ENCODE measurements at places on chromosomes 2 and 18. TPM values are rescaled to one million over a fixed set of nuclear protein-coding genes. Genes with fewer than 3 reads are reported as not detected.

- no peak for DNase-seq
Measured at GRCh38 chr2:41970988-41971660, 76.7 kb upstream of the PKDCC start.

GRCh38 chr2:150482667-150483400 is 4.6 kb downstream of the RND3 start:
- no peak for DNase-seq

DNA sequence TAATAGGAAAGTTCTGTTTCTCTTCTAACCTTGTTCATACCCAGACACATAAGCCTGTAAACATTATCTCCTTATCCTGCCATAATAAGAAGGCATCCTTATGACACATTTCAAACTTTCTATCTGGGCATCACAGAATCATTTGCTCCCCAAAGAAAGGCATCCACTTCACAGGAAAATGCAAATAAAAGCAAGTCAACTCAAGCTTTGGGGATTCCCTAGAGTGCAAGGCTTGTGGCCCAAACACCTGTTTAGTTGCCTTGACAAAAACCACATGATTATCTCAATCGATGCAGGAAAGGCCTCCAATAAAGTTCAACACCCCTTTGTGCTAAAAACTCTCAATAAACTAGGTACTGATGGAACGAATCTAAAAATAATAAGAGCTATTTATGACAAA is 195.7 kb upstream of the GALNT5 start:
- no peak for DNase-seq

ALPP gene
- not detected for total RNA-seq

DNA sequence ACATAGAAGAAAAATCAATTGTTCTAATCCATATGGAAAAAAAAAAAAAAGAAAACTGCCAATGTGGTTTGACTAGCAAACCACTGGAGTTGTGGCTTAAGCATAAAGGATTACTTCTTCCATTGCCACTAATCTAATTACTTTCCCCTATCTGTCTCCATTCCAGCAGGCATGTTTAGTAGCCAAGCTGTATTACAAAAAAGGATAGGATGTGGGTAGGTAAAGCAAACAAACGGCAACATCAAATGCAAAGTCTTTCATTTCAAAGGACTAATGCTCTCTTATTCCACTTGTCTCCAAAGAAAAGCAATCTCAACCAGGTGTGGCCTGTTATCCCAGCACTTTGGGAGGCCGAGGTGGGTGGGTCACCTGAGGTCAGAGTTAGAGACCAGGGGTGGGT is 36.5 kb downstream of the SLC8A1 start:
- no peak for DNase-seq

DNA sequence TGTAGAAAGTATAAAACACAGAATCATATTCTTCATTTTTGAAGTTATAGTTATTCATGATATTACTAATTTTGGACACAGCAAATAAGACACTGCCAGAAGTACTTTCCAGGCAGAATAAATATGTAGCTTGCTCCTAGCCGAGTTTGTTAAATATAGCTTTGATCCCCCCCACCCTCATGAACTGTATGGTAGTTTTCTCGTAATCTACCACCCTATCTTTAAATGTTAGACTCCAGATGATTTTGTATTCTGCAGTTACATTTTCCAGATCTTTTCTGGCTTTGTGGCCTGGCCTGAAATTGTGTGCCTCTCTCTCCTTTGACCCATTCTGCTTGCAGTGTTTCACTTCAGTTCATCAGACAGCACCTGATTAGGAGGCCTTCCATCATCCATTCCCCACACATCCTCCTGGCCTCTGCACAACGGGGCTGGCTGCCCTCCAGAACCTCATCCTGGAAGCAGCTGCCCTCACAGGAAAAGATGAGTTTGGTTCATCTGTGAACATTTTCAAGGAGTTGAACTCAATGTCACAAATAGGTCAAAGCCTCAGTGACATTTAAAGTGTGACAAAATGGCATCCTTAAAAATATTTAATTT is 4.7 kb upstream of the KCNJ3 start:
- DNase-seq: peak; percentile 61

- no peak for DNase-seq
Measured at GRCh38 chr2:23456881-23457760, 72.1 kb downstream of the KLHL29 start.

- no peak for DNase-seq
Measured at GRCh38 chr18:3384664-3385563, 65.1 kb upstream of the TGIF1 start.

- no peak for DNase-seq
Measured at GRCh38 chr2:106314444-106314843, 120.3 kb upstream of the UXS1 start.

DNA sequence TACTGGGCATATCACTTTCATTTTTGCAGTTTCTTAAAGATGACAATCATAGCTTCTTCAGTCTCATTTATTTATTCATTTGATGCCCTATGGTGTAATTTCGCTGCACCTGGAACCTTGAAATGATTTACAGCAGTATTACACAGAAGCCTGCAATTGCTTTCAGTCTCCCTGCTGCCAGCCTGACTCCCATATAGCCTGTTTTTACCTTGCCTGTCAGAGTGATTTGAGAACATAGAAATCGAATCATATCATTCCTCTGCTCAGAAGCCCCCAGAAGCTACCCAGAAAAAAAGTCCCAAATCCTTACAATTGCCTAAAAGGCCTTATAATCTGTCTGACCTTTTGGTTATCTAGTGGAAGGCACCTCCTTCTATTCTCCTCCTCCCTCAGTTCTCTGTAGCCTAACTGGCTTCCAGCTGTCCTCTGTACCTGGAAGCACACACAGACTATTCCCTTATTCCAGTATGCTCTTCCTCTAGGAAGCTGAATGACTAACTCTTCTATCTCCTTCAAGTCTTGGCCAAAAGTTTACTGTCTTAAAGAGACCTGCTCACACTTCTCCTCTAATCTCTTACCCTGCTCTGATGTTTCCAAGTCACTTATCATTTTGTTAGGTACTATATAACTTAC is 12.6 kb downstream of the SCN3A start:
- DNase-seq: no peak

DNAH6 gene
- total RNA-seq: 0.78 TPM

DNA sequence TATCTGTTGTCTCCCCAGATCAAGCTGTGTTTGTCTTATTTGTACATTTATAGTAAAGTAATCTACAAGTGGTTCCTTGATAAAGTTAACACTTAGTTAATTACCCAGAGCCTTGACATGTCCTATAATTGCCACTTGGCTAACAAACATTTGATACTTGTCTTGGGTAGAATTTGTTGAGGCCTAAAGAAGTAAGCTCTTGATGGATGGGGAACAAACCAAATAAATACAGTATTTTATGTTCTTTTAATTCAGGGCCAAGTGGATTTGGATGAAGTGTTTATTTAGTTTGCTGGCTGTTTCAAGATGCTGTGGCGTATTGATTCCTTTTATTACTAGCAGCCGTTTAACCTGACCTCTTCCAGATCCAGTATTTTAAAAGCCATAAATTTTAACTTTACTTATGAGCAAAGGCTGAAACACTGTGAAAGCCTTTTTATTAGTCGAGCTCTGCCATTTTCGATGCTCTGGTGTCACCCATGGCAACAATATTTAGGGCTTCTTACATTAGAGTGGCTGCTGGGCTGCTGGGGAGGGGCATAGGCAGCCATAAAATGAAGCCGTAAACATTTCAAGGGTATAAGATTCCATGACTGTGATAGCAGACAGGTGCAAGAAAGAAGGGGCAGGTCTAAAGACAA is 401.6 kb upstream of the NRP2 start:
- no peak for DNase-seq

- peak; percentile 48 for DNase-seq
Measured at GRCh38 chr2:127811397-127812321, 688 bp upstream of the WDR33 start.

GRCh38 chr18:56351911-56352500 is 286.4 kb downstream of the TXNL1 start:
- DNase-seq: no peak

DNA sequence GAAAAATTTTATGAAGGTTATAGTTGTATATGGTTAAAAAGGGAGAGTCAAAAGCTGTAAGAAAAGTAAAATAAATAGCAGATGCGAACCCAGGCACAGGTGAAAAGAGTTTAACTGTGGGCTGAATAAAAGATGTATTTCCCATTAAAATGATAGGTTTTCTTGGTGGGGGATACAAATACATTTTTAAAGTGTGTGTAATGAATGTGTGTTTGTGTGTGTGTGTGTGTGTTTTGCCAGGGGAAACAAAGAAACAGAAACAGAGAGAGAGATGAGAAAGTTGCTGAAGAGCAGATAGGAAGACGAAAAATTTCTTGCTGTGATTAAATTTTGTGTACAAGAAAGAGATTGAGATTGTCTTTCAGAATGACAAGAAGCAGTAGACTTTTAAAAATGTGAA is 12.1 kb downstream of the TFPI start:
- no peak for DNase-seq

DNA sequence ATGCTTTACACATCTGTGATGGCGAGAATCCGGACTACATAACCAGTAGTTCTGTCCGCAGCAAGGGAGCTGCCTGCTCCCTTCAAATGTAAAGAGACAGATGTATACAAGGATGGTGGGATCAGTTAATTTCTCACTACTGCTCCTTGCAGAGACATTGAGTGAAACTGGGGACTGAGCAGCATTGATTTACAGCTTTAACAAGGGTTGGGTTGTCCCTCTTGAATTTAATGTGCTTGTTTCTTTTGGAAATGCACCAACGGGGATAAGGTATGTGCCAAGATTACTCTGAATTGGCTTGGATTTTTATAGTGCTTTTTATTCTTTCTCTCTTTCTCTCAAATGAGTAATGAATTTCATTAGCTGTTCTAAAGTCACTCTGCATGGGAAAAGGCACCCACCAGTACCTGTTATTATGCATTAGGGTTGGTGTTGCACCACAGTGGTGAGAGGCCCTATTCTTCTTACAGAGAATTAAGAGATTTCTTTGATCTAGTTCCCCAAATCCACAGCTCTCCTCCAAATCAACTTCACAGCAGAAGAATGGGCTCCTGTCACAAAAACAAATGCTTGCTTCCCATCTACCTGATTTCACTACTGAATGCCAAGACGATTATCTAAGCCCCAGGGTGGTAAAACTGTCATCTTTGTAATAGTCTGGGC is 107.6 kb downstream of the DOCK10 start:
- DNase-seq: no peak

- no peak for DNase-seq
Measured at GRCh38 chr2:25570161-25570845, 103.1 kb downstream of the DTNB start.

KDSR gene
- 74.3 TPM for total RNA-seq

ST8SIA3 gene
- total RNA-seq: not detected

DNA sequence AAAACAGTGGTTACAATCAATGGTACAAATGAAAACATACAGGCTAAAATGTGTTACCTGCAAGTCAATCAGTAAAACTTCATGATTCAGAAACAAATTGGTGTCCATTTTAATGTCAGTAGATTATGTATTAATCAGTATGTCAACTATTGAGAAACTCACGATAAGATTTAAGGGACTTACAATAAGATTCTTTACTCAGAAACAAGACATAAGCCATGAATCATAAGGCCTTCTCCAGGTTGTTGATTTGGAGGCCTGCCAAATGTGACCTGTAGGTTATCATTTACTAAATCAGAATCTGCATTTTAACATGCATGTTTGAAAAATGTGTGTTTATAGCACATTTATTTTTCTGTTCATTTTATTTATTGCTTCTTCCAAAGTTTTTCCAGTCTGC is 623.1 kb downstream of the CCDC85A start:
- no peak for DNase-seq

ATG4B gene
- 71.3 TPM for total RNA-seq

GRCh38 chr2:186696804-186697203 is 2.9 kb downstream of the FAM171B start:
- DNase-seq: no peak

MYO7B gene
- total RNA-seq: 0.32 TPM

DNA sequence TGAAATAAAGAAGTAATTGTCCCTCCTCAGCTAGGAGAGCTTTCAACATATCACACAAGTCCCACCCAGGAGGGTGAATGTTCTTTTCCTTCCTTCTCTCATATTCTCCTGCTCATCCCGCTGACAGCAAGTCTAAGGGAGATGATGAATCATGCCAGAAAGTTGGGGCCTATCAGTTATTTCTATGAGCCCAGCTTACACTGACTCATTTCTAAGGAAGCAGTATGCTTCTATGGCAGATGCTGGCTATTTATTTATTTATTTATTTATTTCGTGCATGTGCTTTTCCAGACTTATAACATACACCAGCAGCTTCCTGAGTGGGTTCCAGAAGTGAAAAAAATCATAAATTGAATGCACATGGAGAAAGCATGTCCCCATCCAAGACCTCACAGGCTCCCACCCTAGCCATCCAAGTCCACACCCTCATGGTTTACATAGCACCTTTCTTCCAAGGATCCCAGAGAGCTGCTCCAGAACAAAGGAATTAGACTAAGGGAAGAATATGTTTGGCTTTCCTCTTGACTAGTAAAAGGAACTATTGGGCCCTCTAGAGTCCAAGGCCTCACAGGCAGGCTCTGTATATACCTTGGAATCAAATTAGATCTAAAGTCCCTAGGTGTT is 1074.2 kb upstream of the ZEB2 start:
- no peak for DNase-seq

GRCh38 chr2:14634489-14635390 is 2.2 kb downstream of the LRATD1 start:
- peak; percentile 93 for DNase-seq

MAP3K19 gene
- not detected for total RNA-seq

- DNase-seq: no peak
Measured at GRCh38 chr2:172011812-172012575, 12.2 kb downstream of the METAP1D start.

GRCh38 chr18:29188760-29189159 is 1011.8 kb upstream of the CDH2 start:
- no peak for DNase-seq

ARHGAP28 gene
- total RNA-seq: 3.5 TPM

DNA sequence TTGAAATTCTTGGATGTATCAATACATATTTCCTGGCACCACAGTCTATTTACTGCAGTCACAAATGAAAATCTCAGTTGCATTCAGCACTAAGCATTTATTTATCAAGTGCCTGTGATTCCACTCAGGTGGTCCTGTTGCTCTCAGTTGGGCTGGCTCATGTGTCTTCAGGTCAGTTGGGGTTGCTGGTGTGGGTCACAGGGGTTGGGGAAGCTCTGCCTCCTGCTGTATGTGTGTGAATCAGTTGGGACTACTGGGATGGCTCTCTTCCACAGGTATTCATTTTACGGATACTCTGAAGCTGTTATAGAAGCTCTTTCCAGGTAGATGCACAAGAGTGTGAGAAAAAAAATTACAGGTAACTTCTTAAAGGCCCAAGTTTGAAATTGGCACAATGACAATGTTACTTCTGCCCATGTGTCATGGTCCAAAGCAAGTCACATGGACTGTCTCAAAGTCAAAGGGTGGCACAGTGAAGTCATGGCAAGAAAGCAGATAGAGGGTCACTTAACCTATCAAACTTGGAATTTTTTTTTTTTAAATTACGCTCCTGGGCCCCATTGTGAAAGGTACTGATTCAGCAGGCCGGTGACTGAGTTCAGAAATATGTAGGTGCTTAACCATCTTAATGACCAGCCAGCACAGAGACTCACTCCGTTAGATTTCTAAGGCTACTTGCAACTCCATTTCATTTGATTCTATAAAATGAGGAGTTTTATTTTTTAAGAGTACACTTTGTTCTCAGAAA is 249.2 kb upstream of the GCFC2 start:
- no peak for DNase-seq
